Activated CD8-positive, alpha-beta memory T cell treated with anti-CD3 and anti-CD28 coated beads for 1 hour (primary cell): ENCODE measurements at places on chromosomes 16 and 17.
A peak's percentile ranks its signal among the peaks of the same experiment; 100 is the strongest.

DNA sequence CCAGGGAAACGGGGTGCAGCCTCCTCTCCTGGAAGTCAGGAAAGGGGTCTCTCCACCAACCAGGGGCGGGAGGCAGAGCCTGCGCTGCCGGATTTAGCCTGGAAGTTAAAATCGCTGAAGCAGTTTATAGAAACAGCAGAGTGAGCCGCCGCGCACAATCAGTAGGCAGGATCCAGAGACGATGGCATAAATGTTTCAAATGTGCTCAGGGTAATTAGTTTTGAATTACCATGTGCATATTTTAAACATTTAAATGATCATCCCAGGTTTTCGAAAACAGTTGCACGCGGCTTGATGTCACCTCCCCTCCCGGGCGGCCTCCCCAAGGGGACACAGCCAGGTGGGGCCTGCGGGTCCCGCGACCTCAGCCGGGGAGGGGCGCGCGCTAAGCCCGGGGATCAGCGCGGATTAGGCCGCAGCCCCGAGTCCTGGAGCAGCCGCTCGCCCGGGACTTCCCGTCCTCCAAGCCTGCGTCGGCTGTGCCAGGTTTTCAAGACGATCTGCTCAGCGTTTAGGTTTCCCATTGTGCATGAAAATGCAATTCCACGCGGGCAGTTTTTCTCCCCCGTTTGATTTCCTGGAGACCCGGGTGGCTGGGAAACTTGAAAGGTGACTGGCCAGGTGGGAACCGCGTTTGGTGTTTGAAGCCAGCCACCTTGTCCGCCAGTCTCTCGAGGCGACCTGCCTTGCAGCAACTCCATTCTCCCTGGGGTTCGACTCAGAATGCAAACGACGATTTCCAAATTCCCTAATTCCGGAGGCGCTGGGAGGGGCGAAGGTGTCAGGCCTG, 78.3 kb downstream of the RPA1 start:
- DNase-seq: no peak

- DNase-seq: no peak
Observed at GRCh38 chr17:6028294-6028693, 41.9 kb upstream of the WSCD1 start.

DNA sequence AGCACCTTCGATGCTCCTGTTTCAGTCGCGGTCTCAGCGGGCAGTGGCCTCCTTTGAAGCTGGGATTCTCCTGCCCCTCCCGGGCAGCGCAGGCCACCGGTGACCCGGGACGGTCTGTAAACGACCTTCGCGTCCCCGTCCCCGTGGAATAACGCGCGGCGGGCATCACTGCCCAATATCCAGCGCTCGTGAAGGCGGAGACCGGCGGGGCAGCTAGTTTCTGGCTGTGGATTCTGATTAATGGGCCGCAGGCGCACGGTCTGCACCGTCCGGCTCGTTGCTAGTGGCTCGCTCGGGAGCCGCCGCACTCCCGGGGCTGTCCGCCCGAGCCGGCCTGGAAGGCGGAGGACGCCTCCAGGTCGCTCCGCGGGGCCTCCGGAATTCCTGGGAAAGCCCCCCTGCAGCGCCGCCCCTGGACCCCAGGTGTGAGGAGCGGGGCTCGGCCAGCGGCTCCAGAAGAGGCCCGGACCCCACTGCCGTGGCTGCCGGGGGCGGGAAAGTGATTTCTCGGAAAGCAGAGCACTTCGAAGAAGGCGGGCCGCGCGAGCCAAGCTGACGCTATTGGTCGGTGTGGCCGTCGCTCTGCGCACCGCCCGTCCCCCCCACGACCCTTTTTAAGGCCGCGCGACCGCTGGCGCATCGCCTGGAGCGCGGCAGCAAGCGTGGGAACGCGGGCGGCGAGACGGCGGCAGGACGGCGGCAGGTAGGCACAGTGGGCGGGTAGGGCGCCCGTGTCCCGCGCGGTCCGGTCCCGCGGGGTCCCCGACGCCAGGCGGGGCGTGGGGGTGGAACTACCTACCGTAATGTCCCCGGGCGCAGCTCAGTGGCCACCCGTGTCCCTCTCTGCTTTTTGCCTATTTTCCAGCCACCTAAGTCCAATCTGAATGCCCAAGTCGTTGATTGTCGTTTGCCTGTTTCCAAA, at the start of gene IRF8:
Gene IRF8, plus strand, starts transcription at position 642 of the 922 bp plus-strand sequence. CDS start 3,854 bp downstream, outside the sequence.
- peak; percentile 50 for DNase-seq

DNA sequence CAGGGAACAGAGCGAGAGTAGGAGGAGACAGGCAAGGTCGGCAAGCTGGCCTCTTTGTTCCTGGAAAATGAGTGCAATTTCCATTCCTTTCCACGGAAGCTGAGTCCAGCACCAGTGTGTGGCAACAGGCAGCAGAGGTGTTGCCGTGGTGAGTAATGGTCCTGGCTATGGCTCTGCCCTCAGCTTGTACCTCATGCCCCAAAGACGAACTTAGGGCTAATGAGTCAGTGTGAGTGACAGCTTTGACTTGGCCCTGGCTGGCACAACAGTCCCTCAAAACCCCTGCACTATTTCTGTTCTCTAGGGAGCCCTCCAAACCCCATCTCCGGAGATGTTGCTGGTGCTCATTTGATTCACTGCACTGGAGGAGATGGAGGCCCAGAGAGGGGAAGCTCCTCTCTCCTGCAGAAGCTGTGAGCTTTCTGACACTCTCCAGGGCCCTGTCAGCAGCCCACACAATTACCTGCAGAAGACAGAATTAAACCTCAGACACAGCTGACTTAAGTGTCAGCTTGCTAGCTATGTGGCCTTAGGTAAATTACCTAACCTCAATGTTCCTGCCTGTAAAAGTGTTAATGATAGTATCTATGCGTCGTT, 129.9 kb downstream of the TMEM132E start:
- no peak for DNase-seq

DNA sequence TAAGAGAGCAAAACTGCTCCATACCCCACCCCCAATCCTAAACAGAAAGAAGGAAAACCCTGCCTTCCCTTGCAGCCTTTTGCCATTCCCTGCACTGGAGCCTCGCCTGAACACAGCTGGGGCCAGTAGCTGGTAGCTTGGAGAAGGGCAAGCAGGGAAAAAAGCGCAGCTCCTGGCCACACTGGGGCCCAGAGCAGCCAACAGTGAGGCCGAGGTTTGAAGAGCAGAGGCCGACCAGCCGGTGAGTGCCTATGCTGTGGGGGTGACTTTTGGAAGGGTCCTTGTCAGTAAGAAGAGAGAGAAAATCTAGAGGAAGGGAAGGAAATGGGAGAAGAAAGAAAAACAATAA, 3.2 kb upstream of the HOXB9 start:
- no peak for DNase-seq

DNA sequence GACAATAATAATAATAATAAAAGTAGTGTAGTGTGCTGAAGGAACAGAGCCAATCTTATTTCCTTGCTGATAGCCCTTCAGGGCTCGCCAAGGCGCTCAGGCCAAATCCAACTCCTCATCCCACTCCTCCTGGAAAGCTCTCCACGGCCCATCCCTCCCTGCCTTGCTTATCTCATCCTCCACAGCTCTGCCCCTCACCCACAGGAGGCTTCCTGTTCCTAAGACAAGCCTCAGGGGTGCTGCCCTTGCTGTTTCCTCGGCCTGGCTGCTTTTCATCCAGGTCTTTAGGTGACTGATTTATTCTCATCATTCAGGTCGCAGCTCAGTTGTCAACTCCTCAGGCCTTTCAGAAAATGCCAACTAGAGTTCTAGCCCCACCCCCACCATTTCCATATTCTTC, 11.2 kb downstream of the GTF3C1 start:
- no peak for DNase-seq

- DNase-seq: no peak
Observed at GRCh38 chr17:34364751-34365150, 1.7 kb upstream of the CCL1 start.

DNA sequence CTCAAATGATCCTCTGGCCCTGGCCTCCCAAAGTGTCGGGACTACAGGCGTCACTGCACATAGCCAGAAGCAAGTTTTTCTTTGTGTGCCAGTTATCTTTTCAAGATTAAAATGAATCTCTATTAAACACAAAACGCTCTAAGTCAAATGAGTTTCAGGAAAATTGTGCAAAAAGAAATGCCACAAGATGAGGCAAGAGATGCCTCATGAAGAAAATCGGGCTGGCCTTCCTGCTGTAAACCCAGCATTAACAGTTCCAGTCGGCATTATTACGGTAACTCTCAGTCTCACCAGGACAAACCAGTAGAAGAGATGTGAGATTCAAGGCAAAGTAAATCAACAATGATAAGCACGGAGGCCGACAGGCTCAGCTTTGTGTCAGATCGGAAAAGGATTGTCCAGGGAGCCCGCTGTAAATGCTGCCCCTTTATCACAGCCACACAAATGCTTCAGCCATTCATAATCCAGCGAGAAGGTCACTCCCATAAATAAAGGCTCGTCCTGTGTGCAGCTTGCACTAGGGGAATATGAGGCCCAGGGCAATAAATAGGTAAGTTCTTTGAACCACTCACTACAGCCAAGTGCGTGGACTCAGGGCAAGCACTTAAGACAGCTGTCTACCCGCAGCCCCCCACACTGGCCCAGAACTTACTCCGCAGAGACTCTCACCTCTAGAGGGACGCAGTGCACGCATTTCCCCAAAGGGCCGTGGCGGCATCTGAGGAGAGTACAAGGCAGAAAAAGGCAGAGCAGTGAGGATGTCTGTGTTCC, 27.2 kb downstream of the NPLOC4 start:
- DNase-seq: no peak

DNA sequence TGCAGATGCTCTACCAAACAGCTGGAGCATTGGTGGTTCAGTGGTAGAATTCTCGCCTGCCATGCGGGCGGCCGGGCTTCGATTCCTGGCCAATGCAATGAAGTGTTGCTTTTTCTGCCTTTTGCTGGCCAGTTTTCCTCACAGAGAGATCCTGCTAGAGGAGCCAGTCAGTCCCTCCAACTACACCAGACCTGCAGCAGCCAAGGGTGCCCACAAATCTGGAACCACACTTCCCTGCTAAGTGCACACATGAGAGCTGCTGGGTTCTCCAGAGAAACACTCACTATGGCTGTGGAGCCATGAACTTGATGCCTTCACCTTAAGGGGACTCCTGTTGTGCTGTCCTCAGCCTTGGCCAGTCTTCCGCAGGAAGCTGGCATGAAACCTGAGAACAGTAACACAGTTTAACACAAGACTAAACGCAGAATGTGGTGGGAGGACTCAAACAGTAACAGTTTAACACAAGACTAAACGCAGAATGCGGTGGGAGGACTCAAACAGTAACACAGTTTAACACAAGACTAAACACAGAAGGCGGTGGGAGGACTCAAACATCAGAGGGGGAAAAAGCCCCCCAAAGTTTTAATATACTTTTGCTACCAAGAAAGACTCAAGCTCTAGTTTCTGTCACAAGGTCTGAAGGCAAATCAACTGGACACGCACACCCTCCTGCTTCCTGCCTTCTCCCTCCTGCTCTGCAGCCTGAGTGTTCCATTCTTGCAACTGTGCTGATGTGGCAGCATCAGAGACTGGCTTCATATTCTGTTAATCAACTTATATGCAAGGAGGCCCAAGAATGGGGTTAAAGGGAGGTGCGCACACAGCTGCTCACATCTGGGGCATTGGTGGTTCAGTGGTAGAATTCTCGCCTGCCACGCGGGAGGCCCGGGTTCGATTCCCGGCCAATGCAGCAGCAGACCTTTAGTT, 12.0 kb downstream of the VAC14 start:
- no peak for DNase-seq

DNA sequence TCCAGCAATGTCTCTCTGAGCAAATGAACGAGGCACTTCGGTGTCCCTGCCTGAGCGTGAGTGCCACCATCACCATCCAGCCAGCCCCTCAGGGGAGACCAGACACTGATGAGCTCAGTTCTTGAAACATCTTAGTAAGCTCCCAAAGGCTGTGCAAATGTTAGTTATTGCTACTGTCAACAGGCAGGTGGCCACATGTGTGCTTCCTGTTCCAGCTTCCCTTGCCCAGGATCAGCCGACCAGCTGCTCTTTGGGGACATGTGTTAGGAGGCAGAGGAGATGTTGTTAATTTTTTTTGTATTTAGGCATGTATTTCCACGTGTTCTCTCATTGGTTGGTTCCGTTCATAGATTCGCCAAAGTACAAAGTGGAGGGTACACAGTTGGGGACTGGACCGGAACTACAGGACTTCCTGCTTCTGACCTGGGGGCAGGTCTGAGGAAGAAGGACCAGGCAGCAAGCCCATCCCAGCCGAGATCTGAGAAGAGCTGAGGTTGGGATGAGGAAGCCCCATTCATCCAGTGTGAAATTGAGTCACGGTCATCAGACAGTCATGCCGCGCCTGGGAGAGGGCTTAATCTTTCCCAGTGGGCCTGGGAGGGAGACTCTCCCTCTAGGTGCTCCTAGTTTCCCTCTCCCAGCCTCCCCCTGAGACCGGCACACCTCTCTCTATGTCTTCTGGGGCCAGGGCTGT, 3.8 kb downstream of the TTYH2 start:
- DNase-seq: no peak

- DNase-seq: no peak
Observed at GRCh38 chr17:45432405-45433158, at the start of gene ARHGAP27. TSS of gene ARHGAP27 (minus strand) at chr17:45432870. CDS start at chr17:45430279, 2,591 bp downstream.

DNA sequence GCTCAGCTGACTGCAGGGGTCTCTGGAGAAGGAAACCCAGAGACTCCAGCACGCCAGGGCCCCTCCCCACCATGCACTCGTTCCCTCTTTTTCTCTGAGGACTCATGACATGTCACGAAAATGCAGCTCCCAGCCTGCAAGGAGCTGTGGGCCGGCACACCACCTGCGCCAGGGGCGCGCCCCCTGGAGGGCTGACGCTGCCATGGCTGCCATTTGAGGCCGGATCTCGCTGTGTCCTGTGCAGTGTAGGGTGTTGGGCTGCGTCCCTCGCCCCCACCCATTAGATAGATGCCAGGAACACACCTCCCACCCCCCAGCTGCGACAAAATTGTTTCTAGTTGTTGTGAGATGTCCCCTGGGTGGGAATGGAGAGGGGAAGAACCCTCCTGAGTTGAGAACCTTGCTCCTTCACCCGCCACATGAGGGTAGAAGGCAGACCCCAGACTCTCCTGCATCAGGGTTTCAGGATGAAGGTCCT, 8.2 kb downstream of the SYNGR2 start:
- DNase-seq: peak; percentile 17
